ENCODE measurements at places on chromosomes 16 and 17.

- no peak for ATAC-seq
These were observed 13.0 kb downstream of the PIP4K2B start for GRCh38 chr17:38786372-38786771.

GRCh38 chr17:74699236-74699635 is 13.5 kb downstream of the CD300LF start:
- ATAC-seq: no peak

DNA sequence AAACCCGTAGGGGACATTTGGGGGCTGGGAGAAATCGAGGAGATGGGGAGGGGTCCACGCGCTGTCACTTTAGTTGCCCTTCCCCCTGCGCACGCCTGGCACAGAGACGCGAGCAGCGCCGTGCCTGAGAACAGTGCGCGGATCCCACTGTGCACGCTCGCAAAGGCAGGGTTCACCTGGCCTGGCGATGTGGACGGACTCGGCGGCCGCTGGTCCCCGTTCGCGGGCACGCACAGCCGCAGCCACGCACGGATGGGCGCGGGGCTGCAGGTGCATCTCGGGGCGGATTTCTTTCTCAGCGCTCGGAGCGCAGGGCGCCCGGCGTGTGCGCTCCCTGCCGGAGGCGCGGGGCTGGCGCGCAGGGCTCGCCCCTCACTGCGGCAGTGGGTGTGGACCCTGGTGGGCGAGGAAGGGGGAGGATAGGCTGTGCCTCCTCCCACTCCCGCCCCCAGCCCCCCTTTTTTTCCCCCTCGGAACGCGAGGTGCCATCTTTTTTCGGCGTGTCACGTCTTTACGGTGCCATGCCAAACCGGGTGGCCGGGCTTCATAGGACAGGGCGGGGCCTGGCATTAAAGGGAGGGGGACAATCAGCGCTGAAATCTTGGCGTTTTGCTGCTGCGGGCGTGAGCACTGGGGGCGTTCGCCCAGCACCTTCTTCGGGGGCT is 1.1 kb downstream of the MAPT start:
- no peak for ATAC-seq

GRCh38 chr16:76157629-76158028 is 119.6 kb upstream of the CNTNAP4 start:
- no peak for ATAC-seq

DNA sequence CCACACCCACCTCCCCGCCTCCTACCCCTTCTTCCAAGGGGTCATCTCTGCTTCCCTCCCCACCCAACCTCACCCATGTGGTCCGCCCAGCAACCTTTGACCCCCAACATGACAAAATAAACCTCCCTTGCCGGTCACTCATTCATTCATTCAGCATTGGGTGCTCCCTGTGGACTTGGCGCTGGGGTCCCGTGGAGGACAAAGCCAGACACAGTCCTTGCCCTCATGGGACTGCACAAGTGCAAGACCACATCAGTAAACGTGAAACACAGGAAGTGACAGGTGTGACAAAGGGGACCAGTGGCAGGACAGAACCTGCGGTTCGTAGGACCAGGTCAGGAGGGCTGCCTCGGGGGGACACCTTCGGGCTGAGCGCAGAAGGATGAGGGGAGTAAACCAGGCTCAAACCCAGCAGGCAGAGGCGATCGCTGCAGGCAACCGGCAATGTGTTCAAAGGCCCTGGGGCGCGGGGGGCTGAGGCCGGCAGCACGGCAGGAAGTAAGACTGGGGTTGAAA is 185.4 kb downstream of the SEC14L1 start:
- no peak for ATAC-seq

DNA sequence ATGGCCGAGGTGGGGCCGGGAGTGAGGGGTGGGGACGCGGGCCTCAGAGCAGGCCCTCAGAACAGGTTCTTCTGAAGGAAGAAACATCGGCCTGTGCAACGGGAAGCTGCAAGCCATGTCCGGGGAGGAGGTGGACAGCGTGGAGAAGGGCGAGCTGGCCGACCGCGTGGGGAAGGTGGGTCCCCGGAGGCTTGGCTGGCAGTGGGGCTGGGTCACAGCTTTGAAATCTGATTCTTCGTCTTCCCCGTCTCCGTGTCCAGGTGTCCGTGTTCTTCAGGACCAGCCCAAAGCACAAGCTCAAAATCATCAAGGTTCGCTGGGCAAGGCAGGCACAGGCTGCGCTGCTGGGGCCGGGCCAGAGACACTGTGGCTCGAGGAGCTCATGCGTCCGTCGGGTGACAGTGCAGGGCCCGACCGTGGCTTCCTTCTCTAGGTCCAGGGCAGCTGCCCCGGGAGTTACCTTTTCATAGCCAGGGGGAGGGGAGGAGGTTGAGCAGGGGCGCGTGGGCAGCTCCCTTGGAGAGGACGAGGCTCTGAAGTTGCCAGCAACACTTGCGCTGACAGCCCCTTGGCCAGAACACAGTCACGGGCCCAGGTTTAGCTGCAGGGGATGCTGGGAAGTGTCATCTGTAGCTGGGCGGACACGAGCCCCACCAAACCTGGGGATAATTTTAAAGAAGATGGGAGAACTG is 51.3 kb downstream of the MEAK7 start:
- ATAC-seq: no peak

GRCh38 chr17:7932949-7933348 is 943 bp downstream of the CNTROB start:
- ATAC-seq: no peak

GRCh38 chr17:59785091-59785799 is 77.8 kb downstream of the VMP1 start:
- no peak for ATAC-seq

DNA sequence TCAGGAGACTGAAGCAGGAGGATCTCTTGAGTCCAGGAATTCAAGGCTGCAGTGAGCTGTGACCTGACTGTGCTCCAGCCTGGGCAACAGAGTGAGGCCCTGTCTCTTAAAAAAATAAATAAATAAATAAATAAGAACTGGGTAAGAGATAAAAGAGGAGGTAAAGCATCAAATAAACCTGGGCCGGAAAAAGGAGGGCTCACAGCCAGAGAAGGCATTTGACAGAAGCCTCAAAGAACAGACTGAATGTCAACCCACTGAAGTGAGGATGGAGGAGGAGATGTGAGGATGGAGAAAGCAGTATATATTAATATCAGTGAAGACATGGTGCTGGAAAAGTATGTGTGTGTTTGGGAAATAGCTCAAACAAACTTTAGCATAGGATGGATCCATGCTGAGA is 6.1 kb downstream of the NOG start:
- no peak for ATAC-seq

DNA sequence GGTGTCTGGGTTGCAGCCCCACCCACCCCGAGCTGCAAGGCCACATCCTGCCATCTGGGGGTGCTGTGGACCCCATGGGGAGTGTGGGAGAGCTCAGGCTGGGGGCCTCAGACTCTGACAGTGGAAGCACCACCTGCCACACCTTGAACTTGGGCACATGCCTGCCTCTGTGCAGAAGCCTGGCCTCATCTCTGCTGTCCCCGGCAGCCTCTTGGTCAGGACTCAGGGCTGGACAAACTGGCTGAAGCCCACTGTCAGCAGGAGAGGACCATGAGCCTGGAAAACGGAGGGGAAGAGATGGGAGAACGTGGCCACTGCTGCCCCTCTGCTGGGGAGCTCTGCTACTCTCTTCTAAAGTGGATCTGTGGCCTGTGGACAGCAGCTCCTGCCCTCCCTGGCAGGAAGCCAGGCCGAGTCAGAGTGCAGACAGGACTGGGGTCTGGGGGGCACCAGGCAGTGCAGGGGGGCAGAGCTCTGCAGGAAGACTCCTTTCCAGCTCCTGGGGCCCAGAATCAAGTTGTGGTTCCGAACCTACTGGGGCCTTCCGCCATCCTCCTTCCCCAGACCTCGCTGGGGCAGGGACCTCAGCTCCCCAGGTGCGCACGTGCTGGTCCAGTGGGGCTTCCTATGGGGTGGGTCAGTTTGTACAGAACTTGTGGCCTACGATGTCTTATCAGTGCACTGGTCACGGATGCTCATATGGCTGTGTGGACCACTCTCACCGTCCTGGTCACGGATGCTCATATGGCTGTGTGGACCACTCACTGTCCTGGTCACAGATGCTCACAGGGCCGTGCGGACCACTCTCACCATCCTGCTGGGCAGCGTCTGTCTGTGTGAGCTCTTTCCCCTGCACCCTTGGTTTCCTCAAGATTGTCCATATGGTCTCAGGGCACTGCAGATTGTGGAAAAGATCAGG is 207.7 kb downstream of the LAT start:
- no peak for ATAC-seq

GRCh38 chr16:6317934-6318333 is 1014.7 kb upstream of the RBFOX1 start:
- ATAC-seq: no peak

GRCh38 chr16:59154295-59154694 is 420.2 kb upstream of the GOT2 start:
- ATAC-seq: no peak

- ATAC-seq: no peak
These were observed 16.1 kb downstream of the RECQL5 start for GRCh38 chr17:75650874-75651273.

- ATAC-seq: no peak
These were observed 89.2 kb downstream of the SPECC1 start for GRCh38 chr17:20098314-20098713.

DNA sequence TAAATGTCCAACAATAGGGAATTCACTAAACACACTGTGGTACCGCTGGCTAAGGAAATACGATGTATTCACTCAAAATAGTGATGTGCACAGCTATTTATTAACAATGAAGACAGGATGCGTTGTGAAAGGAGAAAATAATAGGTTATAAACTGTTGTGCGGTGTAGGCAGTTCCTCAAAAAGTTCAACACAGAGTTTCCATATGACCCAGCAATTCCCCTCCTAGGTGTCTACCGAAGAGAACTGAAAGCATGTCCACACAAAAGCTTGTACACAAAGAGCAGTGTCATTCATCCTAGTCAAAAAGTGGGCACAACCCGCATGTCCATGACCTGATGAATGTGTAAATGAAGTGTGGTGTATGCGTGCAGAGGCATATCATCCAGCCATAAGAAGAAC is 1.2 kb upstream of the CES1 start:
- ATAC-seq: no peak

- no peak for ATAC-seq
These were observed 17.4 kb downstream of the ARHGAP27 start for GRCh38 chr17:45414990-45415881.

GRCh38 chr17:67682196-67682595 is 35.5 kb upstream of the NOL11 start:
- no peak for ATAC-seq

GRCh38 chr17:35889241-35889640 is 9.1 kb upstream of the CCL5 start:
- ATAC-seq: peak; percentile 75

- no peak for ATAC-seq
These were observed 26.8 kb upstream of the DLX3 start for GRCh38 chr17:50021681-50022370.

DNA sequence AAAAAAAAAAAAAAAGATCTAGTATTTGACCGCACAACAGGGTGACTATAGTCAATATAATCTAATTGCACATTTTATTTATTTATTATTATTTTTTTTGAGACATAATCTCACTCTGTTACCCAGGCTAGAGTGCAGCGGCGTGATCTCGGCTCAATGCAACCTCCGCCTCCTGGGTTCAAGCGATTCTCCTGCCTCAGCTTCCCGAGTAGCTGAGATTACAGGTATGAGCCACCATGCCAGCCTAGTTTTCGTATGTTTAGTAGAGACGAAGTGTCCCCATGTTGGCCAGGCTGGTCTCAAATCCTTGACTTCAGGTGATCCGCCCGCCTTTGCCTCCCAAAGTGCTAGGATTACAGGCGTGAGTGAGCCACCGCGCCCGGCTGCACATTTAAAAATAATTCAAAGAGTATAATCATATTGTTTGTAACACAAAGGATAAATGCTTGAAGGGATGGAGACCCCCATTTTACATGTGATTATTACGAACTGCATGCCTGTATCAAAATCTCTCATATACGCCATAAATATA is 794 bp downstream of the ANKS3 start:
- no peak for ATAC-seq

DNA sequence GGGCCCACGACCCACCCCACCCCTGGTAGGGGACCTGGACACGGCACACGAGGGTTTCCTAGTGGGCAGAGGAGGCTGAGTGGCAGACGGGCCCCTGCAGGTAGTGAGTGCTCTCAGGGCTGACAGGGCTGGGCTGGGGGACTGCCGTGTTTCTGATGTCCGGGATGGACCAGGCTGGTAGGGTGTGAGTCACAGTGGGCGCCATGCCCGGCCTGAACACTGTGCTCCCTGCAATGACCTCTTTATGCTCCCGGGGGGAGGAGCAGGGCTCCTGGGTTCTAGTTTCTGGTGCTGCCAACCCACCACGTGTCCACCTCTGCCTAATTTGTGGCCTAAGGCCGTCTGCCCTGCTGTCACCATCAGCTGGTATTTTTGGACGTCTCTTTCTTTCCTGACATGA is 26.3 kb downstream of the ARHGAP23 start:
- ATAC-seq: no peak

- ATAC-seq: no peak
These were observed 4.5 kb downstream of the PCGF2 start for GRCh38 chr17:38743556-38744171.

GRCh38 chr17:76268015-76268749 is 3.0 kb downstream of the UBALD2 start:
- peak; percentile 19 for ATAC-seq

DNA sequence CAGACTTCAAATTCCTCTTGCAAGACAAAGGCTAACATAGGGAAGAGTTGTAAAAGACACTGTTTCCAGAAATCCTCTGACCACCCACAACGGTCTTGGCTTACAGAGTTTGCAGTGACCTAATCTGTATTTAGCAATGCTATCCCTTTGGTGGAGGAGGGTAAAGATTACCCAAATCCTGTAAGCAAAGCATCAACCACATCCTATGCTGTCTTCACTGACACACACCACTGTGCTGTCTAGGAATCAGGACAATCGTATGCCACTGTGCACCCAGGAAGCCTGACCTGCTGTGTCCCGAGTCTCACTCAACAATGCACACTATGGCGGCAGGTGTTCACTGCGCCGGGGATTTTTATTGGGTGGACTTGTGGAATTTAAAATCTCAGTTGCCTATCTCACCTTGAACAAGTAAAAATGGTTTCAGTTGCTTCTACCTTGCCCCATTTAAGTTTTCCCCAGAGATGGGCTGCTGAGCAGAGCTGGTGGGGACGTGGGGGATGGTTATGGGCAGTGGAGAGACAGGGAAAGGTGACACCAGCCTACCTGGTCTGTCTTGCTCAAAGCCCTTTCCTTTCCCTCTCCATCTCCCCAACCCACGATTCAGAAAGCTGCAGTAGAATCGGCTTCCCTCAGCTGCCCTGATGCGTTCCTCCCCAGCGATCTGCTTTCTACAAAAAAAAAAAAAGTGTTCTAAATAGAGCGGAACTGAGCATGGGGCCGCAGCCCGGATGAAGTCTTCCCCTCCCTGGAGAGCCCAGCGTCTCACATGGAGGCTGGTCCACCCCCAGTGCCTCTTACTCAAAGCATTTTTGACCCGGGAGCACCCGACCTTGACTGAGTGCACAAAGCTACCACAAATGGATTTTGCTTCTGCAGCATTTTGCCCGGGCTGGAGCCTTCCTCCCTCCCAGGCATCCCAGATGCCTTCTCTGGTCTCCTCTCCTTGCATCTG is 271.5 kb downstream of the SOX9 start:
- ATAC-seq: no peak

DNA sequence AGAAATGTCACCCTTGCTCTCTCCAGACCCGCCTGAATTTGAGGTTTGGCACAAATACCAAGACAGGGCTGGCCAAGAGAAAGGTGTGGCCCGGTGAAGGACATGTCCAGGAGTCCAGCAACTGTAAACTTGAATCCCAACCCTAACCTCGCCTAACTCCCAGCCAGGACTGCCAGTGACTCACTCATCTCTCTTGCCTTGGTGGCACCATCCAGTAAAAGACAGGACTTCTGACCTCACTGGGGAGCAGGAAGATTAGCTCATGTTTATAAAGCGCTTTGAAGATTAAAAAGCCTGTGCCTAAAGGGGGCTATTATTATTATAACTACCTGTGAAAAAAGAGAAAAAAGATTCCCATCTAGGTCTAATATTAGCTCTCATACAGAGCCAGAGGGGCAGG is 335.3 kb downstream of the SOX9 start:
- no peak for ATAC-seq
